ENCODE measurements at places on chromosomes 7 and 10. TPM values are rescaled to one million over a fixed set of nuclear protein-coding genes. Genes with fewer than 3 reads are reported as not detected.

SLC18A2 gene
- 0.02 TPM for total RNA-seq

HOXA6 gene
- total RNA-seq: 0.70 TPM

- no peak for DNase-seq
Observed at GRCh38 chr10:423178-423577, 266.3 kb downstream of the DIP2C start.

DNA sequence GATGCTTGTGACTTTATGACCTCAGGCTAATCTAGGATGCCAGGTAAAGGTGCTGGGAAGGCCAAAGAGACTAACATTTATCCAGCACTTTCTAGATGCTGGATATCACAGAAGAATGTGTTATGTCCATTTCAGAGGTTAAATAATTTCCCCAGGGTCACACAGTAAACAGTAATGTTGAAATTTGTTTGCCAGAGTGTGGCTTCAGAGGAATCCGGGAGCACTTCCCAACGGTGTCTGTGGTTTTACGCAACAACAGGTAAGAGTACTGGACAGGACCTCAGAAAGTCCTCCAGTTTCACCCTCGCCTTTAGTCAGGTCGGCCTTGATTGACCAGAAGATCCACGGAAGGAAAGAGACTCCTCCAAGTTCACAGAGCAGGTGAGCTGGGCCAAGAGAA is 1.7 kb downstream of the SHTN1 start:
- DNase-seq: no peak

DNA sequence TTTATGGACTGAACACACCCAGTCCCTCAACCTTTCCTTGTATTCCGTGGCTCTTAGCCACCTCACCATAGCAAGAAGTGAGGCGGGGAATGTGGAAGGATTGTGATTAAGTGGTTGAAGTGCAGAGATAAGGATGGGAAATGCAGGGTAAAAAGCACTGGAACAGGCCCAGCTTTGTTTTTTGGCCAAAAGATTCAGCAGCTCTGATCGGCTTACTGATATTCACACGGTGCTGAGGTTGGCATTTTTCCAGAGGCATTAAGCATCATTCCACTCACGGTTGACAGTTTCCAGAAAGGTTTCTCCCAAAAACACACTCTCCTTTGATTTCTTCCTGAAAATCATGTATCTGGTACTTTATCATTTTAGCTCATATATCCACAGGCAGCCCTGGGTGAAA is 544.2 kb downstream of the CNTNAP2 start:
- no peak for DNase-seq

- peak; percentile 87 for DNase-seq
Observed at GRCh38 chr10:62583876-62584615, 209.9 kb downstream of the ZNF365 start.

- DNase-seq: no peak
Observed at GRCh38 chr10:97003804-97004201, 171.7 kb downstream of the LCOR start.

DNA sequence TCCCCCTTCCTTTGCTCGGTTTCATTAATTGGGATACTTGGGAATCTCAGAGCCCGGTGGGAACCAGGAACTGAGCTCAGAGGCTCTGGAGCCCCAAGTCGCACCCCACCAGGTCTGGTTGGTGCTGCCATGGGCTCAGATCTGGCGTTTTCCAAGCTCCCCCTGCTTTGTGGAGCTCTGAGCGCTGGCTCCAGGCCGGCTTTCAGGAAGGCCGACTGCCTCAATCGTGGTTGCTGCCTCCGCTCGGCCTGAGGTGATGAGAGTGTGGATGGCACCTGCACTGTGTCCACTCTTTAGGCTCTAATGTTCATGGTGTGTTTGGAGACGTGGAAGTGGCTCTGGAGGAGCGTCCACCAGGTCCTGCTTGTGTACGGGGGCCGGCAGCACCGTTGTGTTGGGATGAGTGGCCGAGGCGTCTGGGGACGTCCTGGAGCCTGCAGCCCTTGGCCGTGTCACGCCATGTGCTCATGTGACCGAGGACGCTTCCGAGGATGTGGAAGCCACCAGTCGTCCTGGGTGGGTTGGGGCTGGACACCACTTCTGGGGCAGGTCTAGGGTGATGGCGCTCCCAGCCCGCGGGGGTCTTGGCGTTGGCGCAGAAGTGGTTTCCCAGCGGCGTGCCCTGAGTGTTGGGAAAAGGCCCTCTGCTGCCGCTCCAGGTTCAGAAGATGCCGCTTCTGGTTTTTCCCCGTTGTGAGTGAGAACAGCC is 8.2 kb downstream of the INPP5A start:
- no peak for DNase-seq

DNA sequence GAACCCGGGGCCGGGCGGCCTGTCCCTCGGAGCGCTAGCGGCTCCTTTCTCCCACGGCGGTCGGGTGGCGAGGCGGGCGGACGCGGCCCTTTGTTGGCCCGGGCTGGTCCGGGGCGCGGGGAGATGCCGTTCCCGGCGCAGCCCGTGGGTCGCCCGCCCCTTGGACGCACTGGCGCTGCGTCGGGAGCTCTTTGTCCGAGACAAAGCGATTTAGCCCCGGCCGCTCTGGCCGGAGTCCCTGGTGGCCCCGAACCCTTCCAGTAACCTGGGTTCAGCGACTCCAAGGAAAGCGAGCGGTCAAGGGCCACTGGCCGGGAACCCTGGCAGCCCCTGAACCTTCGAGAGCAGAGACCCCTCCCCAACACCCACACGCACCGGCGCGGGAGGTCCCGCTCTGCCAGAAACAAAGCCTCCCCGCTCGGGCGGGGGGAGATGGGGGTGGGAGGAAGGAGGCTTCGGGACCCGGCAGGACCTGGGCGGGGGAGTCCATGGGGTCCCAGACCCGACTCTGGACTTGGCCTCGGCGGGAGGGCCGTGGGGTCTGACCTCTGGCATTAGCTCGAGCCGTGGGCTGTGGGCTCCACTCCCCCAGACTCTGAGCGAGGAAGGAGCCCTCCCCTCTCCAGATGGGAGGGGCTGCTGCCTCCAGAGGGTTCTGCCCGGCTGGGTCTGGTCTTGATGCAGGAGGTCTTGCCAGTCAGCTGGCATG is 836 bp downstream of the DPYSL4 start:
- no peak for DNase-seq

DNA sequence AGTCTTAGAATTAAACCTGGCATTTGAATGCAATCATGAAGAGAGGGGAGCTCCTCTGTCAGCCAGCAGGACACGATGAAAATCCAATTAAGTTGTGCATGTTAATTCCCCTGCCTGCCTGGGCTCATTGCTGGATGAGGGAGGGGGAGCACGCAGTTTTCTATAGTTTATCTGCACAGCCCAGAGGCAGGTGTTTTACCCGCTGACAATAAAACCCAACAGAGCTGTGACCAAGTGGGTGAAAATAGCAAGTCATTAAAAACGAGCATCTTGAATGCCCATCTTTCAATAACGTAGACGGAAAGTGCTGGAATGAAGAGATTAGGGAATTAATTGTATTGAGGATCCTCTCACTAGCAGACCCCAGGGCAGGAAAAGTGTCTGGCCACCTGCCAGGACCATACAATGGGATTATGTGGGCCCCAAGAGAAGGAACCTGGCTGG is 100.1 kb upstream of the FAM20C start:
- no peak for DNase-seq

DNA sequence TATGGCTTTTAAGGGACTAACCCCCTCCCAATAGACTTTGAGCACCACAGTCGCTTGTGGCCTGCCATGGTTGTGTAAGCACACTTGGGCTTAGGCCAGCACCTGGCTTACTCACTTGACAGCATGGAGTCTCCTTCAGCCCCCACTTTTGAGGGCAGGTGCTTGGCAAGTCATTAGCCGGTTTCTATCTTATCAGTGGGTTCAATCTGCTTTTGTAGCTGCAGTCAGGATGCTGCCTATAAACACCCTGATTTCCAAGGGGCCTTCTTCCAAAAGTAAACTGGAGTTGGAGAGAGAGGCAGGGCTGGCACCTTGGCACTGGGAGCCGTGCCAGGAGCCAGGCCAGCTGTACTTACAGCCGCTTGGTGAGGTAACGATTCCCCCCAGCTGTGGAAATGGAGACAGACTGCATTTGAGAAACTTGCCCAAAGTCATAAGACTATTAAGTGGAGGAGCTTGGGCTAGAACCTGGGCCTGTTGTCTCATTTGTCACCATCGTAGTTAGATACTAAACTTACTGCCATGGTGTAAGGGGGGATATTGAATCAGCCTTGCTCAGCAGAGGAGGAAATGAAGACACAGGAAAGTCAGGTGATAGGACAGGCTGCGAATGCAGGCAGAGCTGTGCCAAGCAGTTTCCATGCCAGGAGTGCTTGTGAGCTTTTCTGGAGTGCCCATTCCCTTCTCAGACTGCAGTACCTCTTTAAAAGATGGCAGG is 92.2 kb upstream of the EFCAB10 start:
- peak; percentile 79 for DNase-seq

- no peak for DNase-seq
Observed at GRCh38 chr10:3578159-3578558, 206.8 kb downstream of the KLF6 start.

DNA sequence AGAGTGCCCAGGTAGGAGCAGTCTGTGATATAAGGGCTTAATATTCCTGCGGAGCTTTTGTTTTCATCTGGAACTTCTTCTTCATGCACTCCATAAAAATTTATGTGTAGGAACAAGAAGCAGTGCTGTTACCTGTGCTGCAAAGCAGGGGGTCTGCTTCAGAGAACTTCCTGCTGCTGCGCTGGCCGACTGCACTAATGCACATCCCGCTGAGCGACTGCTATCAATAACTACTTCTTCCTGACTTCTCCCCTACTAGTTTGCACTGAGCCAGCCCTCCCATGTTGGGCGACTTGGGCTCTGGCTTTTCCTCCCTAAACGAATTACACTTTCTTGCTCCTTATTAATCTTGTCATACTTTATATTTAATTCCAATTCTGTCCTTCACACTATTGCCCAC is 150.3 kb downstream of the NEBL start:
- DNase-seq: no peak
